ENCODE measurements at places on chromosomes 16 and 17.

GRCh38 chr16:17566656-17567450, 96.1 kb upstream of the XYLT1 start:
- no peak for ATAC-seq

DNA sequence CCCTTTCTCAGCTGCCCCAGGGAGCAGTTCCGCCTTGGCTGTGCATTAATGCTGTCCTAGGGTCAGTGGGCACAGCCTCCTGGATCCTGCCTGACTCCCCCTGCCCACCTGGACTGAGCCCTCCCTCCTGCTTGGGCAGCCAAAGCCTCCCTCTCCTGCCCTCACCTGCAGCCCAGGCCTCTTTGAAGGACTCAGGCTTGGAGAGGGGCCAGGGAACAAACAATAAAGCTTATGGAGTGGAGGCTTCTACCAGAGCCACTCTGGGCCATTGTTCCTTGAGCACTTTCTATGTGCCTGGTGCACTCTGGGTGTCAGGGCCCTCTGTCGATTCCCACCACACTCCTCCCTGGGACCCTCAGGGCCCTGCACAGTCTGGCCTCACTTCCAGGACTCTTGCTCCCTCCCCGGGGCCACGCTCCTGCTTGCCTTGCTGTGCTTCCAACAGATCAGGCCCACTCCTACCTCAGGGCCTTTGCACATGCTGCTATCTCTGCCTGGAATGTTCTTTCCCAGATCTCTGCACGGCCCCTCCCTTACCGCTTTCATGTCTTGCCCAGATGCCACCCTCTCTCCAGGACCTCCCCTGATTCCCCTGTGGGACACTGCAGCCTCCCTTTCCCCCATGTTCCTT, 5.0 kb downstream of the KCNJ12 start:
- no peak for ATAC-seq

DNA sequence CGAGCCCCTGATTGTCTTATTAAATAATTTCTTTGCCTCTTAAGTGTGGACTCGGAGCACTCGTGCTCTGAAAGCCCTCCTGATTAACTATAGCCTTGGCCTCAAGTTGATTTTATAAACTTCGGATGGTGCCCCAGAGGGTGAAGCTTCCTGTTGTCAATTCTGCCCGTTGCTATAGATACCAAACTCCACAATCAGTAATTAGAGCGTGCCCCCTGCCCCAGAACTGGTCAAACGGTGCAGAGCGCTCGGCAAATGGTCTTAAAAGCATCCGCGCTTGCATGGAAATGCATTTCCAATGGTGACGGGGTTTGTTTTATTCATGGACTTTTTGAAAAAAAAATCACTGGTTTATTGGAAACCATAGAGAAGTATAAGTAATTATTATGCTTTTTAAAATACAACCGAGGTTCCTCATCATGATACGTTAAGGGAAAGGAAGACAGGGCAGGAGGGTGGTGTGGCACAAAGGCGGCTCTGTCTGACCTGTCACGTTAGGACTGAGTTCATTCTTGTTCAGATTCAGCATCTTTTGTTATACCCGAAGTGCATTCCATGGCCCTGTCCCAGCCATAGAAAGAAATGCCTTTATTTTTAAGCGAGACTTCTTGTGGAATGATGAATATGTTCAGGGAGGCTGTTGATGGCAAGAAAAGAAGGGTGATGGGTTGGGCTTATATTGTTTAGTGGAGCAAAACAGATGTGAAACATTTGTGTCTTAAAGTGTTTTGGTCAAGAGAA, 476.4 kb downstream of the MAF start:
- ATAC-seq: no peak

- ATAC-seq: peak; percentile 69
Measured at GRCh38 chr16:50152351-50152806, 727 bp upstream of the TENT4B start.

- no peak for ATAC-seq
Measured at GRCh38 chr17:43890240-43890639, 17.1 kb downstream of the MPP2 start.

DNA sequence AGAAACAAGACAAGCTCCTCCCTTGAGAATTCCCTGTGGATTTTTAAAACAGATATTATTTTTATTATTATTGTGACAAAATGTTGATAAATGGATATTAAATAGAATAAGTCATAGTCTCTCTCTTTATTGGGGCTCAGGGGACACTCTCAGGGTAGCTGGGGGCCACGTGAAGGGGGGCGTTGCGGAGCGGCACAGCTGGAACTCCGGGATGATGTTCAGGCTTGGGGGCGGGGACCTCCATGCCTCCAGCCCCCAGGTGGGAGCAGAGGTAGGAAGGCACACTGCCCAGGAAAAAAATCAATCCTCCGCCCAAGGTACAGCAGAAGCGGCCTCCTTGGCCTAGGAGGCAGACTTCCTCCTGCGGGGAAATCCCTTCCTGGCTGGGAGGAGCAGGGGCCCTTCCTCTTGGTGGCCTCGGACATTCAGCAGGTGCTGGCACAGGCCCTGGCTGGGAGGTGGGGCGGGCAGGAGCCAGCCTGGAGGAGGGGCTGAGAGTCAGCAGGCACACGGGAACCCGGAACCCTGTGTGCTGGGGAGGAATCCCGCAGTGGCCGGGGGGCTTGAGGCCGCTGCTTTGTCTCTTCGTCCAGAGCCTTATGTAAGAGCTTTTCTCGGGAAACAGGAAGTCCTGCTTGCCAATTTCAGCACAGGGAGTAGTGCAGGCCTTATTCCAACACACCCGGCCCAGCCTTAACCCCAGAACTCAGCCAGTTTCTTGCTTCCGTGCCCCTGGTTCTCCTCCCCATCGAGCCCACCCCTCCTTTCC, 591 bp upstream of the TNFSF13 start:
- no peak for ATAC-seq
